ENCODE measurements at places on chromosomes 1 and 21. TPM values are rescaled to one million over a fixed set of nuclear protein-coding genes. Genes with fewer than 3 reads are reported as not detected.

Gene FAF1
- 38.4 TPM for polyA plus RNA-seq

Gene CLCNKA
- not detected for polyA plus RNA-seq

Gene SYTL1
- polyA plus RNA-seq = not detected

Gene IGSF9
- 10.7 TPM for polyA plus RNA-seq

Gene OR2T11
- polyA plus RNA-seq = not detected
